CD4-positive, alpha-beta T cell (primary cell): ENCODE measurements at places on chromosomes 13 and 19.

- no peak for DNase-seq
These were observed 65.9 kb upstream of the KLF12 start for GRCh38 chr13:74200081-74200480.

DNA sequence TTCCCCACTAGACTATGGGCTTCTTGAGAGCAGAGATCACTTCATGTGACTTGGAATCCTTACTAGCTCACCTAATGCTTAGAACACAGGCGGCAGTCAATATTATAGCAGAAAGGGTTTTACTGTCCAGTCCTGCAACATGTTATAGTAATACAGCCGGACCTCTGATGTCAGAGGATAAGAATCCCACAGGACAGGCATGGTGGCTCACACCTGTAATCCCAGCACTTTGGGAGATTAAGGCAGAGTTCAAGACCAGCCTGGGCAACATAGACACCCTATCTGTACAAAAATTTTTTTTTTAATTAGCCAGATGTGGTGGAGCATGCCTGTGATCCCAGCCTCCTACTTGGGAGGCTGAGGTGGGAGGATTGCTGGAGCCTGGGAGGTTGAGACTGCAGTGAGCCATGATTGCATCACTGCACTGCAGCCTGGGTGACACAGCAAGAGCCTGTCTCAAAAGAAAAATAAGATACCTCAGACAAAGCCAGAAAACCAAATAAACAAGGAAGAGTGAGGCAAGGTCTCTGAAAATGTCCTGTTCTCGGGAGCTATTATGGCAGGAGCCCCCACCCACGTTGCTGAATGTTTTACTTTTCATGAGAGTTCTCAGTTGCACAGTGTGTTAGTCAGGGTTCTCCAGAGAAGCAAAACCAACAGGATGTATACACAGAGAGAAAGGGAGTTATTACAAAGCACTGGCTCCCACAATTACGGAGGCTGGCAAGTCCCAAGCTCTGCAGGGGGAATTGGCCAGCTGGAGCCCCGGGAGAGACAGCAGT is 100.8 kb downstream of the UBL3 start:
- DNase-seq: no peak

DNA sequence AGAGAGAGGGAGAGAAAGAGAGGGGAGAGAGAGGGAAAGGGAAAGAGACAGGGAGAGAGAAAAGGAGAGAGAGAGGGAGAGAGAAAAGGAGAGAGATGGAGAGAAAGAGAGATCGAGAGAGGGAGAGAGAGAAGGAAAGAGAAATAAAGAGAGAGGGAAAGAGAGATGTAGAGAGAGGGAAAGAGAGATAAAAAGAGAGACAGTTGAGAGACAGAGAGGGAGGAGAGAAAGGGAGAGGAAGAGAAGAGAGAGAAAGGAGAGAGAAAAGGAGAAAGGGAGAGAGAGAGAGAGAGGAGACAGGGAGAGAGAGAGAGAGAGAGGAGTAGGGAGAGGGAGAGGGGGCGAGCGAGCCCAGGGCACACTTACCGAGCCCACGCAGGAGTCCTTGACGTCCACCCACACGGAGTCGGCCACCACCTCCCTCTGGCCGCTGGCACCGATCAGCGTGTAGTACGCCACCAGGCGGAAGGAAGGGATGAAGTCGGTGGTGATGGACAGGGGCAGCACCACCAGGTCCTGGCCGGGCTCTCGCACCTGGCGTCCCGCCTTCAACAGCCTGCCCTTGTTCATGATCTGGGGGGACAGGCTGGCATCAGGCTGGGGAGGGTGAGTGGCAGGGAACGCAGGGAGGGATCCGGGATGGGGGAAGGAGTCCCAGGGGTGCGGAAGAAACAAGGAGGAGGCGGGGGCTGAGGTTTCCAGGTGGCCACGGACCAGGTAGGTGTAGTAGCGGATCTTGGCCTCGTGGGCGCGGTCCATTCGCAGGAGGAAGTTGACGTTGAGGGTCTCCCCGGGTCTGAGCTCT is 10.0 kb downstream of the C3 start:
- DNase-seq: no peak

- DNase-seq: no peak
These were observed 10.4 kb downstream of the TLE6 start for GRCh38 chr19:2987797-2988196.

GRCh38 chr13:79403113-79403512 is 2.9 kb downstream of the RBM26 start:
- no peak for DNase-seq

- no peak for DNase-seq
These were observed 128.8 kb downstream of the SIPA1L3 start for GRCh38 chr19:38035515-38036495.

- DNase-seq: no peak
These were observed 8.7 kb downstream of the SIRT6 start for GRCh38 chr19:4173479-4174212.

DNA sequence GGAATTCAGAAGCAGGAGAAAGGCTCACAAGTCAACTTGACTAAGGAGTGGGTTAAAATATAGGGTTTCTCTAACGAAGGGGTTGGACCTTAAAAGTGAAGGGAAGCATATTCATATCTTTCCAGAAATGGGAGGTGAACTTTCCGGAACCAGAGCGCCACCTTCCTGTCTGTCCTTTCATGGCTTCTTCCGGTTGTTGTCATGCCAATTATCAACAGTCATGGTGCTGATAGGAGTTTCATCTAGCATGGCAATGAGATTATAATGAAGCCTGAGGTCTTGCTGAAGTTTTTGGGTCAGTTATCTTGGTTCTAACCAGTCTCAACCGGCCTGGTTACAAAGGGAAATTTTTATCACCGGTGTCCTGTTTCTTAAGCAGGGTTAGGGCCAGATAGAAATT is 162.9 kb upstream of the NBEA start:
- no peak for DNase-seq

DNA sequence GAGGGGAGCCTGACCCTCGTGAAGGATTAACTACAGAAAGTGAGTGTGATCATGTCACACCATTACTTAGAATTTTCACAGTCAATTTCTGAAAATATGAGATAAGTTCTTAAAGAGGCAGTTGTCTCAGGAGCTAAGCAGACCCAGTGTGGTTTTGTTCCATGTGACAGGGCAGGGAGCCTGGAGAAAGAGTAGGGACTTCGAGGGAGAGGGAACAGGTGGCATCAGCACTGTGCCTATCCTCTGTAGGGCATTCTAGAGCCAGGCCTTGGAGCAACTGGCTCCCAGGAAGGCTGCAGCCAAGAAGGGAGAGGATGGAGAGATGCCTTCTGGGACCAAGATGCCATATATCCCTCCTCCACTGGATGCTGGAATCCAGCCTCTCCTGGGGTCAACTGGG is 183.0 kb downstream of the TSHZ3 start:
- DNase-seq: no peak

DNA sequence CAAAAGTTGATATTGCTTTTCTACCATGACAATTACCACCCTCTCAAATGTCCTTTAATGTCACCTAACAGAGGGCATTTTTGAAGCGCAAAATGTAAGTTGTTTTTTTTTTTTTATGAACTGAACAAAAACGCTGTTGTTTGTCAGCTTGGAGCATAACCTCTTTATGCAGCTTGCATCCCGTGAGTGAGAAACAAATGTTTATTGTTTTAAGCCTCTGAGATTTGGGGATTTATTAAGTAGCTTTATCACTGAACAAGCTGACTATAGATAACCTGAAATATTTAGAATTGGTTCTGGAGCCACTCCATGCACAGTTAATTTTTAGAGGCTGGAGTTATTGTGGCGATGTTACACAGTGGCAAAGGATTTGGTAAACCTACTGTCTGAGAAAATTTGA is 80.1 kb upstream of the ATXN8OS start:
- DNase-seq: no peak

DNA sequence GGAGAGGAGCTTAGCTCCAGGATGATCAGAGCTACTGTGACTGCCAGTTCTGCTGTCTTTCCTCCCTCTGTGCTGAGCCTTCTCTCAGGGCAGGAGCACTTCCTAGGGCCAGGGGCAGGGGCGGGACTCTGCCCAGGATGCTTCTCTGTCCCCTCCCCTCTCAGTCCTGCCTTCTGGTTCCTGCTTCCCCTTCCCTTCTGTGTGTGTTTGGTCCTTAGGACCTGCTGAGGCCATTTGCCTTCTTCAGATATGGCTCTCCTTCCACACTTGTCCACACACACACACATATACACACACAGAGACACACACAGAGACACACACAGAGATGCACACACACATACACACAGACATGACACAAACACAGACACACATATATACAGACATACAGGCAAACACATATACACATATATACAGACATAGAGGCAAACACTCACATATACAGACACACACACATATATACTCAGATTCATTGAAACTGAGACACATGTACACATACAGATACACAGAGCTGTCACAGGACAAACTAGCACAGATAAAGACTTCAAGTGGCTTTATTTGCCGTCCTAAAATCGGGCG is 22.0 kb upstream of the CD177 start:
- DNase-seq: no peak

- DNase-seq: no peak
These were observed 36.4 kb upstream of the IGFL4 start for GRCh38 chr19:46076951-46077814.

- DNase-seq: no peak
These were observed 6.8 kb upstream of the SPART start for GRCh38 chr13:36353001-36353400.

GRCh38 chr13:110798081-110798994 is 84.8 kb downstream of the ING1 start:
- DNase-seq: no peak

- DNase-seq: no peak
These were observed 930 bp upstream of the FBN3 start for GRCh38 chr19:8150178-8150865.

DNA sequence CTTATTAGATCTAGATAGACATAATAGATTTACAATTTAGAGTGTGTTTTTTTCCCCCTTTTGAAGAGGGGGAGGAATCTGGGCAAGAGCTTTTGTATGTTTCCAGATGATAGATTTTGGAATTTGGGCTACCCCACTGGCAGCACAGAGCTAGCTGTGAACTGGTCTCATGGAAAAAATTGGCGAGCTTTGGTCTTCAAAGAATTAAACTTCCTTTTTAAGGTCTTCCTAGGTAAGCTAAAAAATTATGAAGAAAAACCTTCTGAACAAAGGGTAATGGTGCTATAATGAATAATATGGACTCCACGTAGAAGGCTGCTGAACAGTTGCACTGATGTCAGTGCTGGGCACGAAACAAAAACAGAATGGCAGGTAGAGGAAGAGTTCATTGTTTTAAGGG is 109.3 kb downstream of the ZIC5 start:
- no peak for DNase-seq

DNA sequence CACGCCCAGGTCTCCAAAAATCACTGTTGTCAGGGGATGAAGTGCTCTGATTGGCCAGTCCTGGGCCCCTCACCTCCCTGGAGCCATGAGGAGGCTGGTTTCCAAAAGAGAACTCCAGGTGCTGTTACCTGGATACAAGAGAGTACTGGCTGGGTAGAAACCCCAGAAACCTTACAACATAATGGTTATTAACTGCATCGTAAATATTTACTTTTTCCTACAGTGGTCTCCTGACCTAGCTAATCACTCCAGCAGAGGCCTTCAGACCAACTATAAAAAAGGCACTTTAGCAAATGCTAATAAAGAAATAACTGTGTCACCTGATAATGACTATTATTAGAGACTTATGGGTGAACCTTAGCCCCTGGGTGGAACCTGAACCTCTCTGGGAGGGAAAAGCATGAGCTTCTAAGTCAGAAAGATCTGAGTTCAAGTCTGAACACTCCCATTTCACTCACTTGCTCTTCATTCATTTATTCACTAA is 1.5 kb upstream of the IGSF23 start:
- no peak for DNase-seq

GRCh38 chr19:3547301-3547731 is 8.3 kb downstream of the TEKTIP1 start:
- DNase-seq: no peak

DNA sequence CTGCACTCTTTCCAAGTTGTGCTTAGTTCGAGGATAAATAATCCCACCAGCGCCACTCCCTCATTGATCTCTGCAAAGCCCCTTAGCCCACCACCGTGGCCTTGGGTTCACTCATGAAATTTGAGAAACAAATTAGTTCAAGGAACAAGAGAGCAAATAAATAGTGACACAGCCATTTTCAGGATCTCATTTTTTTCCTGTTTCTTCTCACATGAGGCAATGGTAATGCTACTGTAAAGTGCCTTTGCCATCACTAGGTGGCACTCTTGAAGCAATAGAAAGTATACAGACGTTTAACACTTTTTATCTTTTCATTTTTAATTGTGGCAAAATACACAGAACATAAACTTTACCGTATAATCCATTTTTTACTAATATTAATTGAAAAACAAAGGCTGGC is 76.8 kb upstream of the ZNF835 start:
- no peak for DNase-seq

DNA sequence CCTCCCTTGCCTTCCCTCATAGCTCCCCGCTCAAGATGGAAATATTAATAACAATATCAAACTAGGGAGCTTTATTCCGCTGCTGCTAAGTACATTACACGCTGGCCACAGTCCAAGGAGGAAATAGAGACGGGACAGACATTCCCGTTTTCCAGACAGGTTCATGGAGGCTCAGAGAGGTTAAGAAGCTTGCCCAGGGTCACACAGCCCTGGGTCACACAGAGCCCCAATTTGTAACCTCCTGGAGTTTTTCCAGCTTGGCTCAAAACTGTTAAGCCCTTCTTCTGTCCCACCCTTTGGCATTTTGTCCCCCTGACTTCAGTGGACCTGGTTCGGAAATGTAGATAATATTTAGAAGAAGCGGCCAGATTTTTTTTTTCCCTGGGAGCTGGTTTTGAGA is 2.0 kb downstream of the BICRA start:
- no peak for DNase-seq

DNA sequence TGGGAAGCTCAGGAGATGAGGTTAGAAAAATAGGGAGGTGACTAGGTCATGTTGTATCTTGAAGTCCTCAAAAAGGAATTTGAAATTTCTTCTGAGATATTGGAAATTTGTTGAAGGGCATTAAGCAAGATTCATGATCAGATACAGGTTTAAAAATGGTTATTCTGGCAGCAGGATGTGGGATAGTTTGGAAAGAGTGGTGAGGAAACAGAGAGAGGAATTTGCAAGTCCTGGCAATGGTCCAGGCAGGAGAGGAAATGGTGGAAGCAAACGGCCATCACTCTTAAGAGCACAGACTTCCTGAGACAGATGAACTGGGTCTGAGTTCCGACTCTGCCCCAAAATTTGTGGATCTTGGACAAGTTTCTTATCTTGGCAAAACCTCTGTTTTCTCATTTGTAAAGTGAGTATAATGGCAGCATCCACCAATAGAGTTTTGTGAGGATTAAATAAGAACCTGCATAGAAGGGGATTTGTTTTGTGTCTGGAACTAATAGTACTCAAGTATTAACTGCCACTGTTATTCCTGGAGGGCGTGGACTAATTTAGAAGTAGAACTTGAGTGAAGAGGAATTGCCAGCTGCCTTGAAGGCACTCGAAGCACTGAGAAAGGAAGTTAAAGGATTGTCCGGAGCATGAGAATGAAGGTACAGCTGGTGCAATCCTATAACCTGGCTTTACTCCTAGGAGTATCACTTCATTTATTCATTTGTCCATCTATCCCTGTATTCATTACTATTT is 99.6 kb downstream of the CCNA1 start:
- DNase-seq: no peak

GRCh38 chr13:51624207-51624606 is 39.9 kb downstream of the WDFY2 start:
- no peak for DNase-seq
